Dermis microvascular lymphatic vessel endothelial cell (primary cell): ENCODE measurements at places on chromosomes 6 and 20. TPM values are rescaled to one million over a fixed set of nuclear protein-coding genes. Genes with fewer than 3 reads are reported as not detected.

PROCR gene
- total RNA-seq = 83.1 and 217 TPM in 2 replicates

JARID2 gene
- total RNA-seq = 11.8 and 14.3 TPM in 2 replicates

LAMA2 gene
- total RNA-seq = 0.13 and 0.64 TPM in 2 replicates

MOCS3 gene
- total RNA-seq = 6.7 and 8.2 TPM in 2 replicates

HSPA12B gene
- total RNA-seq = 10.2 and 14.2 TPM in 2 replicates

TRIM15 gene
- not detected in 2 replicates for total RNA-seq

RBBP9 gene
- 9.6 and 10.4 TPM in 2 replicates for total RNA-seq

PDYN gene
- not detected in 2 replicates for total RNA-seq

ZGPAT gene
- 10.1 and 13.8 TPM in 2 replicates for total RNA-seq

FBXL4 gene
- total RNA-seq = 8.3 and 12.3 TPM in 2 replicates

RFX6 gene
- not detected in 2 replicates for total RNA-seq

NKAPL gene
- total RNA-seq = under 0.01 and 0.38 TPM in 2 replicates

WFDC2 gene
- total RNA-seq = not detected in 2 replicates

TTBK1 gene
- not detected in 2 replicates for total RNA-seq

TBC1D20 gene
- total RNA-seq = 15.8 and 25.2 TPM in 2 replicates

THBD gene
- 7.7 and 9.6 TPM in 2 replicates for total RNA-seq

ELOVL2 gene
- total RNA-seq = not detected in 2 replicates

CGAS gene
- 1.0 TPM in 2 replicates for total RNA-seq

IPCEF1 gene
- total RNA-seq = 2.1 and 3.2 TPM in 2 replicates
